Pancreas (tissue), 10 donors: ENCODE measurements at places on chromosomes 2 and 18. TPM values are rescaled to one million over a fixed set of nuclear protein-coding genes. Genes with fewer than 3 reads are reported as not detected.

STAT4 gene
- polyA plus RNA-seq, result 2.0 TPM

SLC5A7 gene
- not detected for polyA plus RNA-seq

SH3BP4 gene
- 20.5 TPM for polyA plus RNA-seq

MAP2 gene
- 11.7 TPM for polyA plus RNA-seq

UPP2 gene
- not detected for polyA plus RNA-seq

ARID5A gene
- 13.7 TPM for polyA plus RNA-seq

RAX gene
- not detected for polyA plus RNA-seq

CD226 gene
- 0.07 TPM for polyA plus RNA-seq

DNER gene
- 2.3 TPM for polyA plus RNA-seq

CYS1 gene
- 51.3 TPM for polyA plus RNA-seq

HOXD8 gene
- 0.61 TPM for polyA plus RNA-seq

RUFY4 gene
- polyA plus RNA-seq, result not detected

C1GALT1C1L gene
- polyA plus RNA-seq, result 1.2 TPM

KLHL29 gene
- 4.1 TPM for polyA plus RNA-seq

CRYBA2 gene
- polyA plus RNA-seq, result 314 TPM

DAW1 gene
- not detected for polyA plus RNA-seq

RRM2 gene
- 0.27 TPM for polyA plus RNA-seq

CCDC148 gene
- polyA plus RNA-seq, result 1.3 TPM

HRH4 gene
- polyA plus RNA-seq, result not detected

GCKR gene
- 4.0 TPM for polyA plus RNA-seq
